Mesothelial cell of epicardium (in vitro differentiated cells): ENCODE measurements at places on chromosomes 7 and 10. TPM values are rescaled to one million over a fixed set of nuclear protein-coding genes. Genes with fewer than 3 reads are reported as not detected.

LRRC18 gene
- total RNA-seq = not detected in 3 replicates

ENKUR gene
- total RNA-seq = 0.25 to 0.36 TPM (median 0.27 TPM) in 3 replicates

EIF5AL1 gene
- 0.07 TPM in 2 of 3 replicates, not detected in the other for total RNA-seq

PRTFDC1 gene
- total RNA-seq = 26.3 to 27.5 TPM (median 27.0 TPM) in 3 replicates

DNAH11 gene
- total RNA-seq = 0.50 to 0.80 TPM (median 0.53 TPM) in 3 replicates

PLEKHS1 gene
- not detected in 3 replicates for total RNA-seq

ANKRD22 gene
- 0.63 to 0.91 TPM (median 0.72 TPM) in 3 replicates for total RNA-seq

ADRA2A gene
- 4.7 to 5.2 TPM (median 4.9 TPM) in 3 replicates for total RNA-seq

DPP6 gene
- total RNA-seq = 0.09 to 0.18 TPM (median 0.13 TPM) in 3 replicates

CHST12 gene
- total RNA-seq = 20.0 to 22.4 TPM (median 20.4 TPM) in 3 replicates

SPDYE1 gene
- not detected in 3 replicates for total RNA-seq

FGFR2 gene
- 78.0 to 88.3 TPM (median 83.2 TPM) in 3 replicates for total RNA-seq

GPR15LG gene
- total RNA-seq = not detected in 3 replicates

CNNM1 gene
- total RNA-seq = 0.27 to 0.49 TPM (median 0.31 TPM) in 3 replicates

FZD8 gene
- total RNA-seq = 14.5 to 16.5 TPM (median 16.4 TPM) in 3 replicates

ABCB4 gene
- 2.1 to 2.3 TPM (median 2.3 TPM) in 3 replicates for total RNA-seq

C10orf105 gene
- total RNA-seq = 0.11 to 0.25 TPM (median 0.18 TPM) in 3 replicates

C7orf57 gene
- total RNA-seq = not detected in 3 replicates

LIPN gene
- not detected in 3 replicates for total RNA-seq

CCDC146 gene
- 9.2 to 13.9 TPM (median 12.1 TPM) in 3 replicates for total RNA-seq

TRIM4 gene
- 13.1 to 14.1 TPM (median 13.6 TPM) in 3 replicates for total RNA-seq

AVL9 gene
- total RNA-seq = 36.8 to 39.6 TPM (median 38.5 TPM) in 3 replicates

OR6B1 gene
- total RNA-seq = not detected in 3 replicates

COBL gene
- 0.66 to 1.2 TPM (median 0.75 TPM) in 3 replicates for total RNA-seq

GPR85 gene
- 1.8 to 2.2 TPM (median 2.1 TPM) in 3 replicates for total RNA-seq

C7orf33 gene
- total RNA-seq = not detected in 3 replicates

FRMD4A gene
- total RNA-seq = 41.7 to 45.0 TPM (median 42.4 TPM) in 3 replicates

PAPSS2 gene
- total RNA-seq = 13.2 to 16.9 TPM (median 13.7 TPM) in 3 replicates

SNCG gene
- 92.0 to 104 TPM (median 98.5 TPM) in 3 replicates for total RNA-seq

LRMDA gene
- 2.0 to 3.3 TPM (median 2.7 TPM) in 3 replicates for total RNA-seq

TUBB8 gene
- total RNA-seq = 0.33 to 0.67 TPM (median 0.41 TPM) in 3 replicates

GNAT3 gene
- total RNA-seq = not detected in 3 replicates

AKR1C4 gene
- not detected in 3 replicates for total RNA-seq

HACD1 gene
- 10.9 to 14.7 TPM (median 13.6 TPM) in 3 replicates for total RNA-seq

CCDC7 gene
- total RNA-seq = 11.1 to 12.7 TPM (median 12.6 TPM) in 3 replicates

TRPV5 gene
- 0.18 to 0.56 TPM (median 0.29 TPM) in 3 replicates for total RNA-seq

SERPINE1 gene
- total RNA-seq = 11.4 to 15.1 TPM (median 14.2 TPM) in 3 replicates

SEMA3E gene
- 0.73 to 1.3 TPM (median 0.81 TPM) in 3 replicates for total RNA-seq

TMED4 gene
- total RNA-seq = 97.0 to 97.7 TPM (median 97.6 TPM) in 3 replicates

BLOC1S2 gene
- total RNA-seq = 28.5 to 33.0 TPM (median 31.2 TPM) in 3 replicates

CRYGN gene
- 9.4 to 12.2 TPM (median 10.5 TPM) in 3 replicates for total RNA-seq

CDHR1 gene
- 0.16 to 0.25 TPM (median 0.24 TPM) in 3 replicates for total RNA-seq

IL6 gene
- 1.1 to 1.7 TPM (median 1.4 TPM) in 3 replicates for total RNA-seq

STX1A gene
- 12.5 to 15.5 TPM (median 13.2 TPM) in 3 replicates for total RNA-seq

LZTS2 gene
- total RNA-seq = 107 to 111 TPM (median 110 TPM) in 3 replicates

CYP17A1 gene
- total RNA-seq = 0.54 to 1.1 TPM (median 0.81 TPM) in 3 replicates
